ENCODE measurements at places on chromosomes 4 and X. TPM values are rescaled to one million over a fixed set of nuclear protein-coding genes. Genes with fewer than 3 reads are reported as not detected.

- no peaks in the 10 kb centered on the region for H3K27me3 ChIP-seq
- DNase-seq = no peak
- no peaks in the 10 kb centered on the region for H3K4me1 ChIP-seq
These were observed 12.6 kb upstream of the MXD4 start for GRCh38 chr4:2274320-2275043.

DNA sequence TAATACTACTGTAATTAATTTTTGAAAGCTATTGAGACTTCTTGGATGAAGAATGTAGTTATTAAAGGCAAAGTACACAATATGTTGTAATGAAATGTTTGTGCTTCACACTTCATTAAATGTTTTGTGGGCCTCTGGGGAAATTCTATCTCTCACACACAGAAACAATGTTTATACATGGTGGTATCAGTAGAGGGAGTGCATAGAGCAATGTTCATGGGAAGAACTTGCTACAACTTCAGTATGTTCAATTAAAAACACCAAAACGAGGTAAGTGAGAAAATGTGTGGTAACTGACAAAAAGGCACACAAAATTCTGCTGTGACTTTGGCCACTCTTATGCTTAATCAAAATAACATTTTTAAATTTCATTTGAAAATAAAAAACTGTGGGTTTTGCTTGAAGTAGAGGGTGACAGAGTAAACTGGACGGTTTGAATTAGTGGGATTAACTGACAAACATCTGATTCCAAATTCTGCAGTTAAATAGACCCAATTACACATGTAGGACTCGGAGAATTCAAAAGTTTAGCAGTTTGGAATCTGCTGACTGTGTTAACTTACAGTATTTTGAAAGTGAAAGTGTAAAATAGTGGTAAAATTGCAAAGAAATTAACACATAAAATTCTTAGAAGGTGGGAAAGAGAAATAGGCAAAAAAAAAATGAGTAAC lies 111.4 kb upstream of the TTC29 start:
- peaks cover 7% of the 10 kb centered on the region for H3K4me1 ChIP-seq
- peak overlapping the region; percentile 89 for H3K4me3 ChIP-seq
- H3K36me3 ChIP-seq = no peaks in the 10 kb centered on the region
- H3K27ac ChIP-seq = peak overlapping the region; percentile 94
- H3K27me3 ChIP-seq = peaks cover 2% of the 10 kb centered on the region
- DNase-seq = no peak

GRCh38 chrX:17656035-17656418 lies 81.3 kb upstream of the SCML1 start:
- no peaks in the 10 kb centered on the region for H3K36me3 ChIP-seq
- no peak for DNase-seq
- H3K4me3 ChIP-seq = peak overlapping the region; percentile 86
- peaks cover 13% of the 10 kb centered on the region for H3K4me1 ChIP-seq
- H3K27ac ChIP-seq = peak overlapping the region; percentile 76

- H3K36me3 ChIP-seq = no peaks in the 10 kb centered on the region
- no peaks in the 10 kb centered on the region for H3K27me3 ChIP-seq
- no peak for DNase-seq
- H3K27ac ChIP-seq = no peak overlapping the region
- H3K4me3 ChIP-seq = no peak overlapping the region
These were observed 287.0 kb downstream of the ARHGAP24 start for GRCh38 chr4:85761803-85762528.

GRCh38 chr4:8320386-8320750 lies 50.8 kb downstream of the HTRA3 start:
- H3K36me3 ChIP-seq = no peaks in the 10 kb centered on the region
- no peaks in the 10 kb centered on the region for H3K4me1 ChIP-seq
- DNase-seq = peak; percentile 43

GRCh38 chr4:18798123-18798522 lies 776.6 kb upstream of the LCORL start:
- no peak overlapping the region for H3K4me3 ChIP-seq
- DNase-seq = no peak
- no peaks in the 10 kb centered on the region for H3K36me3 ChIP-seq
- no peak overlapping the region for H3K27ac ChIP-seq
- H3K27me3 ChIP-seq = no peaks in the 10 kb centered on the region

DNA sequence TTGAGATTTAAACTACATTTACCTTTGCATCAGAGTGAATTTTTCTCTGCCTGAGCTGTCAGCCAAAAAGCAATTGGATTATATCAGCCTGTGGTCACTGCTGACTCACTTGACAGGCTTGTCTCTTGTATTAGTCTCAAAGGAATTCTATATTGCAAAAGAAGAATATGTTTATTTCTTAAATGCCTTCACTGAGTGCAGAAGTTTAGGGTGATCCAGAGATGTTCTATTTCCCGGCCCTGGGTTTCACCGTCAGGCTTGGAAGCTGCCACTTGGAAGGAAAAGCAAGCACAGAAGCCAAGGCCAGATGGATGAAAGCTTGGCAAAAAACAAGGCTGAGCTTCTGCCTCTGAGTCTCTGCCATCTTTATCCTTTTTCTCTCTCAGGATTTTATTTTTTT lies 80.9 kb downstream of the FAM114A1 start:
- no peak overlapping the region for H3K4me3 ChIP-seq
- DNase-seq = no peak
- H3K27me3 ChIP-seq = peaks cover under 1% of the 10 kb centered on the region
- H3K36me3 ChIP-seq = no peaks in the 10 kb centered on the region
- H3K4me1 ChIP-seq = peaks cover 13% of the 10 kb centered on the region

Gene SSX4B
- polyA plus RNA-seq = not detected

Gene HEPH
- not detected for polyA plus RNA-seq

GRCh38 chrX:66200855-66201795 lies 37.1 kb downstream of the HEPH start:
- H3K4me1 ChIP-seq = peaks cover 21% of the 10 kb centered on the region
- DNase-seq = no peak
- H3K4me3 ChIP-seq = peak overlapping the region; percentile 4

DNA sequence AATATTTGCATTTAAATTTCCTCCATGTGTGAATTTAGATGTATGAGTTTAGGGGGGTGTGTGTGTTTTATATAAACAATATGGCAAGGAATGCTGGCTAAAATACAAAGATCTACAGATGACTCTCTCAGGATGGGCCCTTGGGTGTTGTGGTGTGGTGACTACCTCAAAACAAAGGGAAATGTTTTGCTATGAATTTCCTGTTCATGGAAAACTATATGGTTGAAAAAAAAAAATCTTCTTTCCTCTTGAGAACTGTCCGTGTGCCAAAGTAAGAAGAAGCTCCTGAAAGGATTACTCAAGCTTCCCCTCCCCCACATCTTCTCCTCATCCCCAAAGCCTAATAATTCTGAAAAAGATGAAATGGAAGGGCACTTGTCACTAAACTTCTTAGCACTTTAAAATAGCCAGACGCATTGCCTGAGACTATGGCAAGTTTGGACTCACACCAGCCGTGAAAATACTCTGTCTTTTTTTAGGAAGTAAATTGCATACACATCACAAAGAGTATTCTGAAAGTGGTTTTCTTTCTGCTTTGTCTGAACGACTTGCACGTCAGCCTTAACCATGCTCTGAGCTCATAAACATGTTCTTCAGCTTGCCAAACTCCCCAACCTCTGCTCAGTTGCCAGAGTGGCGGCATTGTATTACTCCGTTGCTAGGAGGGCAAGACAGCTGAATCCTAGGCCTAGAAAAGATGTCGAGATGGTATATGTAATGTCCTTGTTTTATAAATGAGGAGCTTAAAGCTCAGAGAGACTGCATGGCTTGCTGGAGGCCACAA lies 250.4 kb upstream of the JADE1 start:
- DNase-seq = no peak
- no peak overlapping the region for H3K27ac ChIP-seq
- H3K4me1 ChIP-seq = peaks cover 1% of the 10 kb centered on the region
- peaks cover 5% of the 10 kb centered on the region for H3K27me3 ChIP-seq

- H3K4me1 ChIP-seq = no peaks in the 10 kb centered on the region
- no peak overlapping the region for H3K4me3 ChIP-seq
- no peaks in the 10 kb centered on the region for H3K27me3 ChIP-seq
- H3K27ac ChIP-seq = no peak overlapping the region
- no peak for DNase-seq
These were observed 19.6 kb downstream of the AP1S2 start for GRCh38 chrX:15834827-15835595.

Gene DOK7
- not detected for polyA plus RNA-seq

- H3K4me3 ChIP-seq = no peak overlapping the region
- H3K36me3 ChIP-seq = no peaks in the 10 kb centered on the region
- no peaks in the 10 kb centered on the region for H3K4me1 ChIP-seq
- peaks cover 3% of the 10 kb centered on the region for H3K27me3 ChIP-seq
- no peak for DNase-seq
- no peak overlapping the region for H3K27ac ChIP-seq
These were observed 117.3 kb upstream of the NOCT start for GRCh38 chr4:138898282-138898681.

GRCh38 chrX:1870421-1870820 lies 255.6 kb downstream of the ASMT start:
- H3K4me3 ChIP-seq = no peak overlapping the region
- peaks cover 1% of the 10 kb centered on the region for H3K4me1 ChIP-seq
- DNase-seq = no peak
- H3K27me3 ChIP-seq = no peaks in the 10 kb centered on the region
- H3K36me3 ChIP-seq = no peaks in the 10 kb centered on the region

- H3K27me3 ChIP-seq = peaks cover under 1% of the 10 kb centered on the region
- H3K4me3 ChIP-seq = no peak overlapping the region
- H3K4me1 ChIP-seq = no peaks in the 10 kb centered on the region
- no peak overlapping the region for H3K27ac ChIP-seq
- H3K36me3 ChIP-seq = peaks cover 2% of the 10 kb centered on the region
- no peak for DNase-seq
These were observed 57.3 kb downstream of the HPGD start for GRCh38 chr4:174464949-174465348.

Gene GNRHR
- not detected for polyA plus RNA-seq

DNA sequence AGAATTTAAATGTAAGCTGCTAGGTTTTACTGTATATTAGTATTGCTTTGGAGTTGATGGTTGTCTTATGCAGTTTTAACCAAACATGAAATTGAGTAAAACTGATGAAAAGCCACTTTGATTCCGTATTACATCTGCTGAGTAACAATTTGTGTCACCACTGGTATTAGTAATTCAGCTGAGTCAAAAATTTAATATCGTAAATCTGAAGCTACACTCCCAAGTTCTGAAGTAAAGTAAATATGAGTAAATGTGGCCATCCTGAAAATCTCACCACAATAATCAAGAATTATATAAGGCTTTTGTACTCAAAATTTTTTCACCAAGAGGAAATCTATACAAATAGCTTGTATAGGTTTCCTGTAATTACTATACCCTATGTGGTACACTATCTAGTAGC lies 142.3 kb downstream of the STPG2 start:
- H3K4me1 ChIP-seq = no peaks in the 10 kb centered on the region
- peaks cover 3% of the 10 kb centered on the region for H3K27me3 ChIP-seq
- peaks cover 12% of the 10 kb centered on the region for H3K36me3 ChIP-seq

DNA sequence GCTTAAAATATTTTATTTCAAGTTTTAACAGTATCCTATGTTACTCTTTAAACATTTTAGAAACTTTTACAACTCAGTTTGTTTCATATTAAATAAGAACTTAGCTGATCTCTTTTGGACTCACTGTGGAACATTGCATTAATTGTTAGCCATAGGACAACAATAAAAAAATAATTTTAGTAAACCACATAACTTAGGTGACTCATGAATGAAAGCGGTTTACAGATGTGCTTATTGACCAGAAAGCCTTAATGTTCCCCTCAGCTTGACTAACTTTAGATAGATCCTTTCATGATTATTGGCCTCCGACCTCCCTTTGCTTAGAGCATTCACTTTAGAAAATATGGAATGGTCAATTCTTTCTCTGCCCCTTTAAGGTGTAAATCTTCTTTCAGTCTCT lies 783.5 kb upstream of the MAGEB2 start:
- DNase-seq = no peak
- H3K27ac ChIP-seq = no peak overlapping the region
- no peaks in the 10 kb centered on the region for H3K36me3 ChIP-seq
- H3K4me1 ChIP-seq = no peaks in the 10 kb centered on the region
- H3K4me3 ChIP-seq = no peak overlapping the region
- no peaks in the 10 kb centered on the region for H3K27me3 ChIP-seq

GRCh38 chrX:42746606-42747005 lies 31.4 kb downstream of the PPP1R2C start:
- H3K36me3 ChIP-seq = peaks cover 3% of the 10 kb centered on the region
- H3K4me3 ChIP-seq = no peak overlapping the region
- no peaks in the 10 kb centered on the region for H3K4me1 ChIP-seq
- no peak overlapping the region for H3K27ac ChIP-seq
- H3K27me3 ChIP-seq = no peaks in the 10 kb centered on the region
- no peak for DNase-seq

Gene PFKFB1
- 0.31 TPM for polyA plus RNA-seq

Gene RASGEF1B
- polyA plus RNA-seq = 13.7 TPM

GRCh38 chr4:15481961-15482745 lies 12.5 kb downstream of the CC2D2A start:
- no peak overlapping the region for H3K4me3 ChIP-seq
- H3K27me3 ChIP-seq = no peaks in the 10 kb centered on the region
- no peak for DNase-seq
- no peak overlapping the region for H3K27ac ChIP-seq

DNA sequence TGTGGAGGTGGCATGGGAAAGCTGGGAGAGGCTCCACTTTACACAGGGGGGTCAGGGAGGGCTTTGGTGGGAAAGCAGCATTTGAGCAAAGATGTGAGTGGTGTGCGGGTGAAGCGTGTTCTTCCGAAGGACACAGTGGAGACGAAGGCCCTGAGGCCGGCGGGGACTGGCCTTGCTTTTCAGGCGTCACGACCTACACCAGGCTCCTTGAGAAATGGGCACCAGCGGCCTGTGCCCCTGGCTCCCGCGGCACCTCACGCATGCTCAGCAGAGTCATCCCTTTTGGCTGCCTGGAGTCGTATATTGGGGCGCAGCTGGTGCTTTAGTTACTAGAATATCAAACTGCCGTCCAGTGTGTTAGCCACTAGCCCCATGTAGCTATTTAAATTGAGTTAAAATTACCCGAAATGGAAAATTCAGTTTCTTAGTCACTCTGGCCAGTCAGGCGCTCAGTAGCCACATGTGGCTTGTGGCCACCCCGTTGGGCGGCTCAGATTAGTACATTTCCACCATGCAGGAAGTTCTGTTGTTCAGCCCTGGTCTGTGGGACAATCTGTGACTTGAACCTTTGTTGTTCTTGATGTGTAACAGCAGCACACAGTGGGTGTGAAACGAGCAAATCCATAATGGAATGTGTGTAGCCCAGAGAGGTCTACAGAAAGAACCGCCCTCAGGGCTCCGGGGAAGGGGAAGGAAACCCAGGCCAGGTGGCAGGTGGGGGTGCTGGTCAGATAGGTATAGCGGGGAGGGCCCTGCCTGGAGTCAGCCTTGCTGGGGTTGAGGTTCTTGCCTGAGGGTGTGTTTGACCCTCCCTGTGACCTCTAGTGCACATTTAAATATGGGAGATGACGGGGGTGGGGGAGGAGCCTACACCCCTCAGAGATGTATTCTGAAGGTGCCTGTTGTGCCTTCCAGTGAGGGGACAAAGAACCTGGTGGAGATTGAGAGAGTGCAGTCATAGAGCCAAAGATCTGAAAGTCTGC lies 30.4 kb downstream of the TBC1D14 start:
- H3K36me3 ChIP-seq = peaks cover 6% of the 10 kb centered on the region
- no peaks in the 10 kb centered on the region for H3K27me3 ChIP-seq
- peaks cover 86% of the 10 kb centered on the region for H3K4me1 ChIP-seq
- no peak for DNase-seq
- peak overlapping the region; percentile 86 for H3K27ac ChIP-seq

GRCh38 chrX:123878252-123878721 lies 18.4 kb downstream of the XIAP start:
- peak overlapping the region; percentile 80 for H3K27ac ChIP-seq
- no peak for DNase-seq
- H3K36me3 ChIP-seq = no peaks in the 10 kb centered on the region

GRCh38 chr4:38242822-38243387 lies 282.7 kb downstream of the PTTG2 start:
- H3K4me1 ChIP-seq = peaks cover 7% of the 10 kb centered on the region
- H3K27ac ChIP-seq = peak overlapping the region; percentile 79
- no peaks in the 10 kb centered on the region for H3K27me3 ChIP-seq
- H3K36me3 ChIP-seq = no peaks in the 10 kb centered on the region
- H3K4me3 ChIP-seq = no peak overlapping the region

All from naive thymus-derived CD8-positive, alpha-beta T cell (primary cell).